ENCODE measurements at places on chromosomes 5 and 9.

DNA sequence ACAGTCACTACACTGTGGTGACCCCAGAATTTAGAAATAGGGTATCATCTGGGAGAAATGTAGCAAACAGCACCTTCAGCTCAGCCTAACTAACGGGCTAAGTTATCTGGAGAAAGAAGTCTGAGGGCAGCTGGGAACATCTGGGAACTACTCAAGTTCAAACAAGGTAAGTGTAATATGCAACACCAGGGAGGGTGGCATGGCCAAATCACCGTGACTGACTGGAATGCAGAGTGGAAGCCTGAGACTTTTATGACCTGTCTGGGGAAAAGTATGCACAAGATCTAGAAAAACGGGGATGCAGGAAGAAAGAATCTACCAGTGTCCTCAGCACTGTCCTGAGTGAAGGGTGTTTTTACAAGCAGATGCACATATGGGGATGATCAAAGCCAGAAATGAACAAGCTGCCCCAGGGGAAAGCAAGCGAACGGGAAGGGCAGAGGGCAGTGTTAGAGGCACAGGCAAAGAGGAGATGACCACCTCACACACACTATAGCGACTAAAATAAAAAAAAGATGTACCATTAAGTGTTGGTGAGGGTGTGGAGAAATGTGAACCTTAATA is 59.9 kb downstream of the SERINC5 start:
- no peak for DNase-seq

DNA sequence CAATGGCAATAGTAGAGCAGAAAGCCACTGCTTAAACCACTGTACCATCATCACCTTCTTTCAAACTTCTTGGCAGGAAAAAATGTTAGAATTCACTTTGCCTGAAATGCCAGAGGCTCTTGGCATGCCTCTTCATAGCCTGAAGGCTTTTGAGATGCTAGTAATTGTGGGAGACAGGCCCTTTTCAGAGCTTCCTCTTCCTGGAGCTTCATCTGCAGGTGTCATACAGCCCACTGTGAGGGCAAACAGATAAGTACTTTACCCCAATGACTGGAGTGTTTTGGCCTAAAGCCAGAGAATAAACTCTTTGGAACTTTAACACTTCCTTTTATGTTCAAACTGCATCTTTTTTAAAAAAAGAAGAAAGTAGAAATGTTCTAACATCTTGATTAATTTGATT is 81.3 kb upstream of the TMEM171 start:
- peak; percentile 22 for DNase-seq

- no peak for DNase-seq
These were observed 37.8 kb downstream of the SLC46A2 start for GRCh38 chr9:112852741-112853504.

DNA sequence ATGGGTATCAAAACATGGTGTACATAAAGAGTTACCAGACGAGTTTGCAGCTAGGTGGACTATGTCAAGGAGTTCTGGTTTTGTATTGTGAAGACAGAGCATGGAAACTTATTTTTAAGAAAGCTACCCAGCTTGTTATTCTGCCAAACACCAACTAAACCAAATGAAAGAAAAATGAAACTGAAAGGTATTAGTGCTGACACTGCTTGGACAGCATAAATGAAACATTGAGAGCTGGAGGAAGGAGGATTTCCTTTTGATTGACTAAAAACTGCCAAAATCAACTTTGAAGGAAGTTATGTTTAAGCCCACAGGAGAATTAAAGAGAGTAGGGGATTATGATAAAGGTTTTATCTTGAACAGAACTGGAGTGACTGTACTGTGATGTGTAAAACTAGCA is 766.2 kb downstream of the PTPRD start:
- no peak for DNase-seq

GRCh38 chr9:136051837-136052471 is 43.1 kb downstream of the NACC2 start:
- DNase-seq, result peak; percentile 21

GRCh38 chr5:180519098-180519497 is 24.9 kb downstream of the CNOT6 start:
- peak; percentile 88 for DNase-seq

- DNase-seq, result no peak
These were observed 27.1 kb downstream of the GSN start for GRCh38 chr9:121294866-121295661.

DNA sequence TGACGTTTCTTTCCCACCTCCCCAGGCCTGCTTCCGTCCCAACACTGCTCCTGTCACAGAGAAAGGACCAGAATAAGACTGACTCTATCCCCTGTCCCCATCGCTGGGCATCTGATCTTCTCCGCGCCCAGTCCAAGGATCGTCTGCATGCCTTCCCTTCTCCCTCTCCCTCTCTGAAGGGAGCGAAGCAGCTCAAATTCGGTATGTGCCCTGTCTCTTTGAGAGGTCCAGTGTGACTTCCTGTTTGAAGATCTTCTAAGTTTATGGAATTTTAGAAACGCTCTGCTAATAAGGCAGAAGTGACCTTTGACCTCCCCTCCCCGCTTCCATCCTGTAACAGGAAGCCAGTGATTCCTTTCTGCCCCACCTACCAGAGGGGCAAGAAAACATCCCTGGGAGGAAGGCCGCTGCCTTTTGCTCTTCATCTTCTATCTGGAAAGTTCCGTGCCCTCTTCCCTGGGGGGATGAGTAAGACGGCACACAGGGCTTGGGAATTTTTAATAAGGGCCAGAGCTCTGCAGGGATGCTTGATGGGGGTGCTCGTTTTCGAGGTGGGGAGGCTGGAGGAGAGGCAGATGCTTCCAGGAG is 40.7 kb upstream of the RNU6ATAC start:
- DNase-seq, result no peak
